ENCODE measurements at places on chromosomes 2 and 18.

DNA sequence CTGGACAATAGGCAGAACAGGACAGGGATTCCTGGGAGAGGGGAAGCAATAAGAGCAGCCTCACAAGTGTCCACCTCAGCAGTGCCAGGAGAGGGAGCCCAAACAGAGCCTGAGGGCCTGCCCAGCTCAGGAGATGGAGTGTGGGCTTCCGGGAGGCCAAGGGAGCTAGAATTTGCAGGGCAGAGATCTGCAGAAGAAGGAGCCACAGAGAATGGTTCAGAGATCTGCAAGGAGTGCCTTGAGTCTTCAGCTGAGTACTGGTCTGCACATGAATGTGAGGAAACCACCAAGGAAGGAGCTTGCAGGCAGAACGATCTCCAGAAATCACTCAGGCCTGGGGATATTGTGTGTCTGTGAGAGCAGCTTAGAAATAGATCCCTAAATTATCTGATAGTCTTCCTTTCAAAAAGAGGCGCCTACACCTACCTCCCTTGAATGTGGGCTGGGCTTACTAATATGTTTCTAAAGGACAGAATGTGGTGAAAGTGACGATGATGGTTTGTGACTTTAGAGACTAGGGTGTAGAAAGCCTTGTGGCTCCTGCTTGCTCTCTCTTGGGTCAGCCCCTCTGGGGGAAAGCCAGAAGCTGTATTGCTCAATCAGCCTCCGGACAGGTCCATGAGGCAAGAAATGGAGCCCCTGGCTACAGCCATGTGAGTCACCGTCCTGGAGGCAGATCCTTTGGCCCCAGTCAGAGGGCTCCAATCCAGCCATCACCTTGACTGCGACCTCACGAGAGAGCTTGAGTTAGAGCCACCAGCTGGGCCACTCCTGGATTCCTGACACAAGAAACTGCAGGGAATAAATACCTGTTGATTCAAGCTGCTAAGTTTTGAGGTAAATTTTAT lies 7.6 kb upstream of the LPIN1 start:
- DNase-seq: peak; percentile 74

DNA sequence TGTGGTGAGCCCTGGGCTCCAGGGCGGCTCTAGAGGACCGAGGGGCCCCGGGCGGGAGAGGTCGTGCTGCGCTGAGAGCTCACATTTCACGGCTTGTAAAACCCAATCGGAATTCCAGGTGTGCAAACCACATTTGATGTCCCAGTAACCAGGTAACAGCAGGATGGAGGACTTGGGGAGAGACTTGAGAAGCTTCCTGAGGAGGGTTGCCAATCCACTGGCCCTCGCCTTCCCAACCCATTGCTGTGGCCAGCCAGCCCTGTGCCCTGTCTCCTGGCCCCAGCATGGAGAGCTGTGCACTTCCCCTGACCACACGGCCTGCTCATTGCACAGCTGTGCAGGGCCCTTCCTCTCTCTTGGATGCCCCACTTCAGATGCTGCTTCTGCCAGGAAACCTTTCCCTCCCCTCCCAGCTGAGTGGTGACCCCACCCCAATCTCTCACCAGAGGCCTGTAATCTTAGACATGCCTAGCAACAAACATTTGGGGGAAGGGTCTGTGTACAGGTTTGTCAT lies 39.6 kb downstream of the ASB1 start:
- DNase-seq: no peak

- DNase-seq: no peak
These were observed 254.1 kb downstream of the LOXHD1 start for GRCh38 chr18:46402945-46403344.

GRCh38 chr2:134120733-134121630 lies 132.9 kb upstream of the MGAT5 start:
- peak; percentile 74 for DNase-seq

DNA sequence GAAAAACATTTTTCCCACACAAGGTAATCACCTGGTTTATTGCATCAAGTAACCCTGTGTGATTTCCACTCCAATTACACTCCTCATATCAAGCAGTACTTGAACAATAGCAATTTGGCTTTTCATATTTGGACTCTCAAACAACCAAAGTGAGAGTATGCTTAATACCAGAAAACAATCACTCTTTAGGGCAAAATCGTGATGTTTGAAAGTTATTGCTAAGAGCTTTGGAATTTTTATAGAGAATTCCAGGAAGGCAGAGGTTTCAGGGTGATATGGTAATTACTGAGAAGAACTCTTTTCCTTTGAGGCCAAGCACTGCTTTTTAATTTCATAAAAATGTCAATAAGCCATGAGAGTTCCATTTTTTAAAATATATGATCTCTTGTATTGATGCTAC lies 779.5 kb upstream of the LRRTM1 start:
- DNase-seq: no peak

- no peak for DNase-seq
These were observed 64.1 kb downstream of the EIF2AK3 start for GRCh38 chr2:88563129-88563528.

DNA sequence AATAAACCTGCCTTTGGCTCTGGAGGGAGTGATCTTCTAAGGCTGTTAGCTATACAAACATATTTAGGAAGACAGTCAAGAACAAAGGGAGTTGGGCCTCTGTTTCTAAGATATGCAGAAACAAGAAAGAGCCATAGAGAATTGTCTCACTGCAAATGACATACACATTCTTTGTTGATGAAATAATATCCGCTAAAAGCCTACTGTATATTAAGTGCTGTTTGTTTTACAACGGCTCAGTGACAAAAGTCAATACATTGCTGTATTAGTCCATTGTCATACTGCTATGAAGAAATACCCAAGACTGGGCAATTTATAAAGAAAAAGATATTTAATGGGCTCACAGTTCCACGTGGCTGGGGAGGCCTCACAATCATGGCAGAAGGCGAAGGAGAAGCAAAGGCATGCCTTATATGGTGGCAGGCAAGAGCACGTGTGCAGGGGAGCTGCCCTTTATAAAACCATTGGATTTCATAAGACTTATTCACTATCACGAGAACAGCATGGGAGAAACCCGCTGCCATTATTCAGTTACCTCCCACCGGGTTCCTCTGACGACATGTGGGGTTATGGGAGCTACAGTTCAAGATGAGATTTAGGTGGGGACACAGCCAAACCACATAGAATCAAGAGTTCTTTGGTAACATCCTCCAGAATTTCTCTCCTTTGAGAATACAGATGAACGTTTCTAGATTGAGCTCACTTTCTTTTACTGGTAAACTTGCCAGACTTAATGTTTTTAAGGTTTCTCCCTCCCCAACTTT lies 157.8 kb downstream of the PIK3C3 start:
- DNase-seq: no peak

DNA sequence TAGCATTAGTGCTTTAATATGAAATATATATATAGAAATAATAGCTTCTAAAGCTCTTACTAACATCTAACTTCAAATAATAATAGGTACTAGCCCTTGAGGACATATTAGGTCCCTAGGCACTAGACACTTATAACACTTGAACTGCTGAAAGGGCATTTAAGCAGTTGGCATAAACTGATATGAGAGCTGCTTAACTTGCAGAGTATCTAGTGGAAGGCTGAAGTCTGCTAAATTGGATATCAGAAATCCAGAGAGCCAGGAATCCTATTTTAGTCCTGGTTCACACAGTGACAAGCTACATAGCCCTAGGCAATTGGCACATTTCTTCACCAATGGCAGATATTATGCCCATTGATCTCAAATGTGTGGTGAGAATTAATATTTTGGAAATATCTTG lies 326.9 kb upstream of the UBE2E3 start:
- DNase-seq: no peak

- peak; percentile 96 for DNase-seq
These were observed 366.9 kb upstream of the SLC14A2 start for GRCh38 chr18:45248240-45248903.

DNA sequence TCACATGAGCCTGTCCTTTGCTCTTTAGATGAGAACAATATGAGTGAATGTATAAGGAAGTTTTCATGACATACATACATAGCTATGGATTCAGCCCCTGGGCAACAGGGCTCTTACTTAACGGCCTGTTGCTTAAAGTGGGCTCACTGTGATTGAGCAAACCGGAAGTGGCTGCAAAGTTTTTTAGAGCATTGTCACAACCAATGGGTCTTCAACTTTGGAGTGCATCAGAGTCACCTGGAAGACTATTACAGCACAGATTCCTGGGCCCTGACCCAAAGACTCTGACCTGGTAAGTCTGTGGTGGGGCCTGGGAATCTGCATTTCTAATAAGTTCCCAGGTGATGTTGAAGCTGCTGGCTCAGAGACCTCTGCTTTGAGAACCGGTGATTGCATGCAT lies 106.3 kb upstream of the SEC11C start:
- DNase-seq: no peak

GRCh38 chr2:133516405-133517026 lies 51.7 kb downstream of the NCKAP5 start:
- no peak for DNase-seq

DNA sequence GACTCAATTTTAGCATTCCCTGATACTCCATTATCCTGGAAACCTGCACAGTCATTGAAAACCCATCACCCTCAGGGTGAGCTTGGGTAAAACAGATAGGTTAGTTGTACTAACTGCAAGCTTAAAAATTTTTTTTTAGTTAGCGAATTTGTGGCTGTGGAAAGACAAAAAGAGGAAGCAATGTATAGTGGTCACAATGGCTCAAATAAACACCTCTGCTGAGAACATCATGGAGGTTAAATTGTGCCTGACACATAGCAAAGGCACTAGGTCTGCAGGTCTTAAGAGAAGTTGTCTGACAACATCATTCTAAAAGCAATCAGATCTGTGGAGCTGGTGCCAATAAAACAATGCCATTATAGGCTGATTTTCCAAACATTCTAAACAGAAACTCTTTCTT lies 84.4 kb upstream of the CAVIN2 start:
- DNase-seq: no peak

- no peak for DNase-seq
These were observed 17.3 kb upstream of the NEUROD1 start for GRCh38 chr2:181697571-181697970.

- peak; percentile 5 for DNase-seq
These were observed 309.2 kb downstream of the AGAP1 start for GRCh38 chr2:235803028-235803427.

DNA sequence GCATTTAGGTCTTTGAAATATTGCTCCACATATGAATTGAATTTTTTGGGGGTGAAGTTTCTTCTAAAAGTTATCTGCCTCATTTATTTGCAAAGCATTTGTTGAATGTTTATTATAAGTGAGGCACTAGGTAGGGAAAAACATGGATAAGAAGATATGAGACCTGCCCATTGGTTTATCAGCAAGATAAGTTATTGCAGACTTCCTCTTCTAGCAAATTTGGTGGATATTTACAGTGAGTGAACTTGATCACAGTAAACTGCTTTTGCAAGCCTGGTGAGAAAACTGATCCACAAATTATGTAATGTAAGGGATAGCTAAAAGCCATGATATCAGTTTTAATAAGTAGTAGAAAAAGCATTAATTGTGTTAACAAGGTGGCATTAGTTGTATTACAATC lies 364.8 kb downstream of the SOCS6 start:
- DNase-seq: no peak

- no peak for DNase-seq
These were observed 183.5 kb upstream of the OSR1 start for GRCh38 chr2:19541884-19542283.

DNA sequence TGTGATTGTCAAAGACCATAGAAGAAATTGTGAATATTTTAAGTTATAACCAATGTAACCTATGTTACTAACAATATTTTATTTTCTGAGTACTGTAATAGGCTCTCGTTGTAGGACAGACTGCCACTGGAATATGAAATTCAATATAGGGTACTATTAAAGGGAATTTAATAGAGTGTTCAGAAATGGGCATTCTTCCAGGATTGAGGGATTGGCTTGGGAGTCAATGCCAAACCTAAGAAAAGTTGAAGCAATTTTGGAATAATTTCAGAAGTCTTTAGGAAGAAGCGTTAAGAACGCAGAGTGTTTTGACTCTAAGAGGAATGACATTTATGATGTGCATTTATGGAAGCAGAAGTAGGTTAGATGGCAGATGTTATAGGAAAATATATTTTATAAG lies 79.0 kb downstream of the ACVR2A start:
- no peak for DNase-seq

DNA sequence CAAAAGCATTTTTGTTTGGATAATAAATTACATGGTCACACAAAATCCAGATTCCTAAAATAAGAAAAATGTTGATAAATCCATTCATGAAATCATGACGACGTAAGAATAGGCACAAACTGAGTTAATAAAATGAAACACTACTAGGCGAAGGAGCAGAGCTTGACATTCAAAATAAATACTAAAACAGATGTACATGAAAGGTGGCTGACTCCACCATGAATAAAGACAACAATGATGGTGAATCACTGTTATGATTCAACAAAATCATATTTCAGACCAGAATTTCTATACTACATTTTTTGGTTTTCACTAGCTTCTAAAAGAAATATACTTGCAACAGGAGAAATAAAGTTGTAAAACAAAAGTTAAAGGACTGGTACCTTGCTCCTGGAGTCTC lies 122.0 kb upstream of the RNU4ATAC start:
- peak; percentile 13 for DNase-seq

DNA sequence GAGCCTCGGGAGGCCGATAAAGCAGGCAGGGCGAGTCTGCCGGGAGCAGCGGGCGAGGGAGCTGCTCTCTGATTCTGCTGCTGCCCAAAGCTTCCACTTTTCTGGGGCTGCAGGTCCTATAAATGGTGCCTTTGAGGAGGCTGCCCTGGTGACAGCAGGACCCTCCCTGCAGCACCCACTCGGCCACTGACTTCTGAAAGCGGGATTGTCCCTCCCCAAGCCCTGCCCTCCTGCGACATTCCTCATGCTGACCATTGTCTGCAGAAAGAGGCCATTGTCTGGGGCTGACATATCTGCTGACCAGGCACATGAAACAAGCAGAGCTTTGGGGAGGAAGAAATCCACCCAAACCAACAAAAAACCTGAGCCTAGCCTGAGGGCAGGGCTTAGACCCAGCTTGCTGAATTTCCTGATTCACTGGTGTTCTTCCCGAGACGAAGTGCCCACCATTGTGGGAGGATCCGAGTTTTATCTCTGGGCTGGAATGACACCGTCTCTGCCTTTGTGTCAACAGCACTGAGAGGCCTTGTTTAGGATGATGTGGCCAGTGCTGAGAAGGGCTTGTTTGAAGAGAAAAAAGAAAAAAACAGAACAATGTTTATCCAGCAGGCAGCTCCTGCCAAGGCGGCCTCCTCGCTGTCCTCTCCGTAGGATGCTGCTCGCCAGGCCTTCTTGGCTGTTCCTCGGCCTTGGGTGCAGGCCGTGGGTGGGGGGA lies 129.7 kb downstream of the MYCN start:
- DNase-seq: no peak

DNA sequence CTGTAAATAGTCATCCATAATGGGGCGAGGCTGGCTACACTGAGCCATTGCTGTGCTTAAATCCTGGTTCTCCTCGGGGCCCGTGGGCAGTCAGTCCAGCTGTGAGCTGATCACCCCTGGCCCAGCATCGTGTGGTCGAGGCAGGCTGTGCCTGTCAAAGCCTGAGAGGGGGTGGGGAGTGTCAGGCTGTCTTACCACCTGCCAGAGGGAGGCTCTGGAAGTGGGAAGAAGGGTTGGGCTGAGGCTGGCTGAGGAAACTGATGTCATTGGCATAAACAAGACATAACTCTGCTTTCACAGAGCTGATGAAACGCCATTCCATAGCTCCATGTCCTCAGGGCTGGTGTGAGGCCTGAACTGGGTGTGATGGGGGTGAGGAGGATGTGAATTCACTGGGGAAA lies 49.7 kb downstream of the KLHL29 start:
- DNase-seq: no peak
